ENCODE measurements at places on chromosomes 12 and 14. TPM values are rescaled to one million over a fixed set of nuclear protein-coding genes. Genes with fewer than 3 reads are reported as not detected.

Gene TMEM19
- total RNA-seq, result 45.9 TPM

Gene PRKCH
- 11.9 TPM for total RNA-seq

Gene PLCZ1
- not detected for total RNA-seq

Gene P2RX7
- total RNA-seq, result under 0.01 TPM

Gene GXYLT1
- 19.2 TPM for total RNA-seq

Gene NIN
- 54.3 TPM for total RNA-seq

Gene SMCO2
- total RNA-seq, result not detected

Gene ZNF839
- 9.4 TPM for total RNA-seq

Gene GLI1
- under 0.01 TPM for total RNA-seq

Gene RFX4
- not detected for total RNA-seq

Gene CGRRF1
- 15.0 TPM for total RNA-seq

Gene MANSC1
- total RNA-seq, result 1.3 TPM

Gene RPGRIP1
- not detected for total RNA-seq

Gene NTF3
- 5.4 TPM for total RNA-seq

Gene RD3L
- total RNA-seq, result not detected
